Naive thymus-derived CD4-positive, alpha-beta T cell (primary cell): ENCODE measurements at places on chromosomes 12 and 14.
A peak's percentile ranks its signal among the peaks of the same experiment; 100 is the strongest.

- peak; percentile 83 for DNase-seq
Observed at GRCh38 chr12:111434680-111435338, 29.1 kb downstream of the SH2B3 start.

GRCh38 chr12:4653257-4653656 lies 4.3 kb downstream of the NDUFA9 start:
- no peak for DNase-seq

- no peak for DNase-seq
Observed at GRCh38 chr12:96850676-96851075, 56.4 kb upstream of the NEDD1 start.

- no peak for DNase-seq
Observed at GRCh38 chr12:31583878-31584277, 7.1 kb downstream of the DENND5B start.

DNA sequence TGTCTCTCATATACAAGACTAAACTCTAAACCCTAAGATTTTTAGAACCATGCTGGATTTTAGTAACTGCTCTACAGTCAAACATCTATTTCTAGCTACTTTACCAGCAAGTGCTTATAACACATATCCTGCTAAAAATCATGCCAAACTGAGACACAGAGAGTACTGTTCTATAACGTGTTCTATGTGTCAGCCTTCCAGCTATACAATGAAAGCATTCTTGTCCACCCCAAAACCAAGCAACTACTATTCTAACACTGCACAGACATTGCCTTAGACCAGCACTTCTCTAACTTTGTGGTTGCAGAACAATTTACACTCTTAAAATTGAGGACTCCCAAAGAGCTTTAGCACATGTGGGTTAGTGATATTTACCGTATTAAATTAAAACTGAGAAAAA lies 85.7 kb downstream of the SPPL3 start:
- DNase-seq, result no peak

DNA sequence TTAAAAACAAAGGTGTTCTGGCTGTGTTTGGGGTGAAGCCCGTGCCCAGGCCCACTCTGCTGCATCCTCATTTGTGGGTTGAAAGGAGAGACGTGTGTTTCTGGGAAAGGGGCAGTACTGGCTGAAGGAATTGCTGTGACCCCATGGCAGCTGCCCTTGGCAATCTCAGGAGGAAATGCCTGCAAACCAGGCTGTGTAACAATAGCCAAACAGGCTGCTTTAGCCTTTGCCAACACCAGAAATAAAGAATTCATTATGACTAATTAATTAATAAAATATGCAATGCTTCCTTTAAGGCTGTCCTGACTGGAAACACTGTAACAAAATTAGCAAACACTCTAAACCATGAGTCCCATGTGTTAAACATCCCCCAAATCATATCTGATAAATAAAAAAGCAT lies 53.0 kb upstream of the KRR1 start:
- no peak for DNase-seq

DNA sequence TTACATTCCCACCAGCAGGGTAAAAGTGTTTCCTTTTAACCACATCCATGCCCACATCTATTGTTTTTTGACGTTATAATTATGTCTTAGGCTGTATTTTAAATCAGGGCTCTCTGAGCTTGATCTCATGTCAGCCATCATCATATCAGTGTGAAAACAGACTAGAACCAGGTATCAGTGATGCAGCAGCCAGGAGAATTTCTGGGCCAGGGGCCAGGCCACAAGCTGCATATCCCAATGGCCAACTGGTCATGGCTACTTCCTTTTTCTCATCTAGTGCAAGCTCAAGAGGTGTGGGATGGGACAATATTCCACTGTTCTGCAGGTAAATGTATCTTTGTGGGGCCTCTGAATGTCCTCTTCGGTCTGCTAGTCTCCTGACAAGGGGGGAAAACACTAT lies 125.1 kb downstream of the CRADD start:
- no peak for DNase-seq

- no peak for DNase-seq
Observed at GRCh38 chr12:28550757-28551704, 360.8 kb downstream of the CCDC91 start.

DNA sequence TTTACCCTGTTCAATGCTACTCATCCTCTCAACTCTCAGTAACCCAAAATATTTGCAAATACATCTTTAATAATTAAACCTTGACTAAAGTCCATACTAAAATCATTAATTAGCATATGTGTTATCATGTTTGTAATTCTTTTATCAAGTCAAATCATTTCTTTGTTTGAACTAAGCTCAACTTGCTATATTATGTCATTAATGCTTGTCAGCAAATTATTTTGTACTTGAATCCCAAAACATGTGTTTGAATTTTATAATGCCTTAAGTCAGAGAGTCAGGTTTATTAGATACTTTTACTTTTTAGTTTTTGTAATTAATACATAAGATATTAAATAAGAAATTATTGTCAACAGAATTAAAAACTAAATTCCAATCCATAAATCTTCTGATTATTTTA lies 16.5 kb downstream of the ABCD2 start:
- DNase-seq, result no peak

- DNase-seq, result no peak
Observed at GRCh38 chr12:68367116-68367515, 35.0 kb upstream of the MDM1 start.

GRCh38 chr14:69625299-69626131 lies 14.1 kb downstream of the SUSD6 start:
- DNase-seq, result peak; percentile 69

DNA sequence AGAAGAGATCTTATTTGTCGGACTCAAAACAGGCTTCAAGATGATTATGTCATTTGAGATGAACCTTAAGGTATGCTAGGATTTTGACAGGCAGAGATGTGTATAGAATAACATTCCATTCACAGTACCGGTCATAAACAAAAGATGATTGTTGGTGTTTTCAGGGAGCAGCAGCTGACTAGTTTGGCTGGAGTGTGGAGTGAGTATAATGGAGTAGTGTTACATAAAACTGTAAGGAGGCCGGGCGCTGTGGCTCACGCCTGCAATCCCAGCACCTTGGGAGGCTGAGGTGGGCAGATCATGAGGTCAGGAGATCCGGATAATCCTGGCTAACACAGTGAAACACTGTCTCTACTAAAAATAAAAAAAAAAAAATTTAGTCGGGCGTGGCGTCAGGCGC lies 23.9 kb downstream of the SERPINA10 start:
- DNase-seq, result no peak

GRCh38 chr12:66199831-66200509 lies 11.0 kb downstream of the IRAK3 start:
- DNase-seq, result no peak

DNA sequence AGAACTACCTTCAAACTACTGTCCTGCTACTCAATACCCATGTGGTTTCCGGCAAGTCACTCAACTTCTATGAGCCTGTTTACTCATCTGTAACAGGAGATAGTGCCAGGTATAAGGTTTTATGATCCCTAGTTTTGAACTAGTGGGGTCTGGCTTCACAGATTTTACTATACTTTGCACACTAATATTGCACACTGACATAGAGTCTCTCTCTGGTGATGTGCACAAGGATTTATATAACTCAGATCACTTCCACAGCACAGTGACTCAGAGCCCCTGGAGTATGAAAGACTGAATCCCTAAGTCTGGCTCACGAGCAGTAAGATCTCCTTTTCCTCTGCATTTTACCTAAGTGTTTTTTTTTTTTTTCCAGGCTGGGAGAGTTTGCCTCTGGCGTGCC lies 69.7 kb upstream of the SLC38A2 start:
- DNase-seq, result no peak

GRCh38 chr12:123064366-123064765 lies 83.9 kb downstream of the ARL6IP4 start:
- no peak for DNase-seq

- DNase-seq, result no peak
Observed at GRCh38 chr14:70707138-70708038, 65.7 kb downstream of the TTC9 start.

DNA sequence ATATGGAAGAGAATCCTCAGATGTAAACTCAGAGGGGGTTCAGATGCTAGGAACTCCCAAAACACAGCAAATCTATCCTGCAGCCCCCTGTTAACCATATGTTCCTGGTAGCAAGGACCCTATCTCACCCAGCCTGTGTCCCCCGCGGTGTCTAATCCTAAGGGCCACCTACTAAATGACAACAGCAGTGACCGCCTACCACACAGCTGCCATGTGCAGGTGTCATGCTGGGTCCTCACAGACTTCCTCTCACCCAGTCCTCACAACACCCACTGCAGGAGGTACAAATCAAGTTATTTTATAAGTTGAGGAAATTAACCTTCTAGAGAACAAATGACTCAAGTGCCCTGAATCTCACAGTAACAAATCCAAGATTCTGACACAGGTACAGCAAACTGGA lies 73.9 kb downstream of the ITPK1 start:
- no peak for DNase-seq

DNA sequence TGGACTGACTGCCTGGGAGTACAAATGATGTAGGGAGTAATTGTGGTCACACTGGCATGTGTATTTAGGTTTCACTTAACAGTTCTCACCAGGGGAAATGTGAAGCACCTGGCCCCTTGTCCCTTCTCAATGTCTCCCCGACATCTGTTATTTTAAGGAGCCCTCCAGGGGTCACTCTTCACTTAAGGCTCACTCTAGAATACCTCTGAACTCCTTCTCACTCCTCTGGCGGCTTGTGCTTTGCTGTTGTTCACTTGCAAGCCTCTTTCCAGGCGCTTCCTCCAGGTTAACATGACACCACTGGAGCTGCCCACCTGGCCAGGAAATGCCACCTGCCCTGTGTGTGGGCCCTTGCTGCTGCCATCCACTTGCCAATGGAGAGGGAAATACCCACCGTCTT lies 56.5 kb upstream of the GZMB start:
- no peak for DNase-seq

DNA sequence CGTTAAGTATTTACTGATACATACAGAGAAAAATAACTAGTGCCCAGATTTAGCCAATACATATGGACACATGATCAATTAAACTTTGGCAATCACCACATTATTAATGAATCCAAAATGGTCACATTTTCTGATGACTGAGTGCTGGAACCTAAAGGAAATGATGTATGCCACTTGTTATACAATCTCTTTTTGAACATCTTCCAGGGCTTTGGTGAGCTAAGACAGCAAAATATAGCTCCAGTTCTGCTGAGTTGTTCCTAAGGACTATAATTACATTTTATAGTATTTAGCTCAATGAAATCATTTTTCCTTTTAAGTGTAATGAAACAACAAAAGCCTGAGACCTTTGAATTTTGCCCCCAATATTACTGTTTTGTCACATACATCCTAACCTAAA lies 329.1 kb upstream of the ATP2B1 start:
- DNase-seq, result no peak

DNA sequence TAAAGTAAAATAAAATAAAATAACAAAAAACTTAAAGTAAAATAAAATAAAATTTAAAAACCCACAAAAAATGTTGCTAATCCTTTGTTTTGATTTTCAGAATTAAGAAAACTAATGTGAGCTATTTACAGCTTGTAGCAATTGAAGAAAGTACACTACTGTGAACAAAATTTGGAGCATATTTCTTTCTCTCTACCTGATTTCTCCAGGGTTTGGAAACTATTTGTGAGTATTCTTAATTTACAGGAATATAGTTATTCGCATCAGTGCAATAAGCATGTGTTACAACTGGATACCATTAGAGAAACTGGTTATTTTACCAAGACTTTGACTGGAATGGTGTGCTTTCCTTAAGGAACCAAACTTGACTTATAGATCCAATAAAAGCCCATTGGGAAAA lies 86.1 kb upstream of the CNOT2 start:
- DNase-seq, result no peak

GRCh38 chr14:70143306-70143705 lies 45.4 kb downstream of the SLC8A3 start:
- DNase-seq, result no peak

DNA sequence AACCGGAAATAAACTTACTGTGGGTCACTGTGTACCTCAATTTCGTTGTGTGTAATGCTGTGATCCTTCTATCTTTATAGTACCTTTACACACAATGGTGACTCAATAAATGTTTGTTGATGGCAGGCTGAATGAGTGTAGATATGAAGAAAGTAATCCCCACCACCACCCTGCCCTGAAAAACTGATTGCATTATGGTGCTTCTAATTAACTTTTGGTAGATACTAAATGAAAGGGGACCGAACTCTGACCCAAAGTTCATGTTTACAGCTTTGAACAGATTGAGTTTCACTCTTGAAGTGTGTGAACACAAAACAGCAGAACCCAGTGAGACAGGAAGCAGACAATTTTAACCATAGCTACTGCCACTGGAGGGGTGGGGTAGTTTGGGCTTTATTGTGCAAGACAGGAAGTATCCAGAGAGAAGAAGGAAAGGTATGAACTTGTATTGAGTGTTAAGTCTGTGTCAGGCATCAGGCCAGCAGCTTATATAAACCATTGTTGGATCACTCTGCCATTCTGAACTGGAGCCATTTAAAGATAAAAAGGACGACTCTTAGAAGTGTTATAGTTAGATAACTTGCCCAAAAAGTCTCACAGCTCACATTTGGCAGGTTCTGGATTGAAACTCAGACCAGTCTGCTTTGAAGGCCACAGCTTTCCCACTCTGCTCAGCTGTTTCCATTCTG lies 197.0 kb upstream of the AMIGO2 start:
- peak; percentile 34 for DNase-seq

DNA sequence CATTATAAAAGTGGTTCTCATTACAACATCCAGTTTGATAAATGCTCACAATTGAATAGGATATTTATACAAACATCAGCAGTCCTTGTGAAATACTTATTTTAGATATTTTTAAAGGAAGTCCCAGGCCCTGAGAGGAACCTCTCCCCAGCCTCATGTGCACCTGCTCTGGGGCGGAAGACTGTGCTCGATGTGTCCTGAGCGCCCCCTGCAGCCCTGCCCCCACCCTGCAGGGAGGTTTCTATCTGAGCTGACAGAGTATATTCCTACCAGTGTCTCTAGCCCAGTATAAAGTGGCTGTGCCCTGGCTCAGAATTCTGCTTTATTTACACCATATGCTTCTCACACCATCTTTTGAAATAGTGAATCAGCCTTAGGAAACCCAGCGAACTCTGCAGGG lies 1349.1 kb downstream of the TMEM121 start:
- DNase-seq, result peak; percentile 25

GRCh38 chr12:116091579-116091978 lies 185.9 kb downstream of the MED13L start:
- DNase-seq, result no peak

- no peak for DNase-seq
Observed at GRCh38 chr12:38417101-38417500, 100.5 kb downstream of the ALG10B start.

DNA sequence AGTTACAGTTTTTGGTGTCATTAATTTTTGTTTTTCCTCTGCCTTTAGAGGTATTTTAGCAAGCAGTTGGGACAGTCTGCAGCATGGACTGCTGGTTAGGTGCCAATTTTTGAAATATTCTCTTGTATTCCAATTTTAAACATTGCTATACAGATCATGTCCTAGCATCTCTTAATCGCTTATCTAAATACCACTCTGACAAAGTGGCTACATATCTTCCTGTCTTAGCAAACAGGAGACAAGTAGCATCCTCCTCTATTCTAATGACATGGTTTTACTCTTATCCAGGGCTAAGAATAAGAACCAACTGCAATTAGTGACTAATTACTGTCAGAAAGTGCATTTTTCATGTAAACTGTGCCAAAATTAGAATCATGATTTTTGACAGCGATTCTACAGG lies 117.8 kb upstream of the ATP2B1 start:
- DNase-seq, result no peak

GRCh38 chr14:55074662-55075061 lies 23.2 kb downstream of the MAPK1IP1L start:
- DNase-seq, result no peak
